ENCODE measurements at places on chromosomes 1 and 21. TPM values are rescaled to one million over a fixed set of nuclear protein-coding genes. Genes with fewer than 3 reads are reported as not detected.

The FCRLA gene
- total RNA-seq = 2.3 TPM

The IFNLR1 gene
- under 0.01 TPM for total RNA-seq

The OR10J1 gene
- not detected for total RNA-seq

The PDZK1IP1 gene
- total RNA-seq = 0.58 TPM

The SHC1 gene
- 223 TPM for total RNA-seq

The MEAF6 gene
- 78.4 TPM for total RNA-seq

The OR2W3 gene
- 0.58 TPM for total RNA-seq

The IRF6 gene
- total RNA-seq = 0.19 TPM

The GJB3 gene
- total RNA-seq = under 0.01 TPM

The AMIGO1 gene
- total RNA-seq = 0.58 TPM

The RYR2 gene
- not detected for total RNA-seq

The PRPF38B gene
- total RNA-seq = 11.5 TPM

The GJB5 gene
- total RNA-seq = 0.56 TPM

The ABCG1 gene
- 5.2 TPM for total RNA-seq

The GJA8 gene
- total RNA-seq = not detected

The ANKRD65 gene
- total RNA-seq = under 0.01 TPM

The RPF1 gene
- total RNA-seq = 35.5 TPM

The TRPM2 gene
- not detected for total RNA-seq

The FNBP1L gene
- 22.0 TPM for total RNA-seq

The ROR1 gene
- total RNA-seq = 7.3 TPM

The IL20 gene
- total RNA-seq = not detected

The IFNAR2 gene
- total RNA-seq = 5.8 TPM

The SH3BGRL3 gene
- total RNA-seq = 22.8 TPM

The CIART gene
- 4.8 TPM for total RNA-seq

The SARS1 gene
- total RNA-seq = 281 TPM

The PDZK1 gene
- 0.38 TPM for total RNA-seq

The LIN28A gene
- total RNA-seq = not detected

The RHD gene
- total RNA-seq = under 0.01 TPM

The VWA5B1 gene
- not detected for total RNA-seq

The PTPRC gene
- 0.58 TPM for total RNA-seq

The ACTN2 gene
- total RNA-seq = 0.56 TPM

The RGS13 gene
- not detected for total RNA-seq

The VHLL gene
- not detected for total RNA-seq

The AKR7A3 gene
- 0.28 TPM for total RNA-seq

The GABRD gene
- not detected for total RNA-seq

The ARHGAP29 gene
- total RNA-seq = 60.3 TPM

The RRAGC gene
- total RNA-seq = 8.6 TPM

The KLF18 gene
- total RNA-seq = not detected

The IQCC gene
- total RNA-seq = 1.7 TPM

The OLFML3 gene
- 7.5 TPM for total RNA-seq

The TFAP2E gene
- total RNA-seq = under 0.01 TPM

The LAMC2 gene
- total RNA-seq = 2.8 TPM

The OR14A2 gene
- not detected for total RNA-seq

The DISC1 gene
- total RNA-seq = 6.2 TPM

The HRNR gene
- total RNA-seq = not detected

The ZNF683 gene
- not detected for total RNA-seq

The CRB1 gene
- total RNA-seq = under 0.01 TPM

The KRTAP13-2 gene
- total RNA-seq = not detected

The MIXL1 gene
- total RNA-seq = not detected

The TEDDM1 gene
- not detected for total RNA-seq

The AQP10 gene
- total RNA-seq = 0.19 TPM

The C1orf226 gene
- 0.56 TPM for total RNA-seq

The ITLN2 gene
- total RNA-seq = 1.4 TPM

The BARHL2 gene
- not detected for total RNA-seq

The THEMIS2 gene
- 5.6 TPM for total RNA-seq

The RNU1-1 gene
- total RNA-seq = under 0.01 TPM

The KRTAP12-2 gene
- total RNA-seq = not detected

The INAVA gene
- under 0.01 TPM for total RNA-seq

The SPRR2F gene
- total RNA-seq = not detected

Measured in regular cardiac myocyte (primary cell).